ENCODE measurements at places on chromosomes 7 and 10.

DNA sequence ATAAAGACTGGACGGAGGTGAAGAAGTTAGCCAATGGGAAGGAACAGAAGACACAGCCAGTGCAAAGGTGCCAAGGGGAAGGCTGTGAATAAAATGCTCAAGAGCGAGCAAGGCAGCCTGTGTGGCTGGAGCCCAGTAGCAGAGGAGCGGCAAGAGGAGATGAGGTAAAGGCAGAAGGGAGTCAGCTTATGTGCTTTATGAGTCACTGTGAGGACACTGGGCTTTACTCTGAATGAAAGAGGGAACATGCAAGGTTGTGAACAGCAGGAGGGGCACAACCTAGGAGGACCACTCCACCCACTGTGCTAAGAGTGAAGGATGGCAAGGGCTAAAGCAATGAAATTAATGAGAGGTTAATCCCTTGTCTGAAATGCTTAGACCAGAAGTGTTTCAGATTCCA is 129.0 kb upstream of the ODAD2 start:
- DNase-seq: no peak

GRCh38 chr7:151565541-151565940 is 45.8 kb upstream of the RHEB start:
- DNase-seq: no peak

DNA sequence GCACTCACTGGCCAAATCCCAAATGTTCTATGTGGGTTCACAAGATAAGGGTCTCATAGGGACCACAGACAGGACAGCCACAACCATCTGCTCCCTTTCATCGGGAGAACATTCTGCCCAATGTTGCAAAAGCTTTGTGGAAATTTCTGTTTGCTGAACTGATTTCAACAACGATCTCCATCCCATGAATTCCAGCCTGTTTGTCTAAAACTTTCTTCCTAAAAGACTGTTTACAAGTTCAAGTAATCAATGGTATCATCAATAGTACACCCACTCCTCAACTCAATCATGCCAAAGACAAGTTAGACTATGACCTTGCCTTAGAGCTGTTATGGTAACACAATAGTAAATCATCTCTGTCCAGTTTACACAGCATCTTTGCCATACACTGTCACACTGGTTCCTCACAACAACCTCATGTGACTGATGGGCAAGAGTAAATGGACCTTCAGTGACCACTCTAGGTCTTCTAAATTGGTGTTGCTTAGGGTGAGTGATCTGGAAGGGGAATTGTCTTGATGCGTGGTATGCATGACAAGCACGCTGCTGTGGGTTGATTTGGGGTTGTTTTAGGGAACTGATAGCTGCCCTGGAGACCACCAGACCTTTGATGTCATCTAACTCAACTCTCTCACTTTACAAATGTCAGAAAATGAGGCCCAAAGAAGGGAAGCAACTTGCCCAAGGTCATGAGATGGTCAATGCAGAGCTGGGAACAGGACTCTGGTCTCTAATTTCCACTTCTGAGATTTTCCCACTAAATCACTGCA is 95.1 kb downstream of the PPP1R3C start:
- no peak for DNase-seq

DNA sequence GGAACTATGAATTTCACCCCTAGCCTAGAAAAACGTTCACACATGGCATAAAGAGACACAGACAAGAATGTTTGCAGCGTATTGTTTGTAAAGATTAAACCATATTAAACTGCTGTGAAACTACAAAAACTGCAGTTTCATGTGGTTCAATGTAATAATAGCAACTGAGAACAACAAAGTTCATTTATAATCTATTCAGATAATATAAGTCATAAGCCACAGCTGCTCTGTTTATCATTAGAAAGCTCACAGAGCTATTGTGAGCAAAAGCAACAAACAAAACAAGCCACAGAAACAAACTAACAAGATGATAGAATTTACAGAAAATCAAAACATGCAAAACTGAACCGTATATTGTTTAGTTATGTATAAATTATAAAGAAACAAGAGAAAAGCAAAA is 113.5 kb downstream of the AHR start:
- DNase-seq: no peak

GRCh38 chr10:24552346-24553016 is 171.2 kb downstream of the ARHGAP21 start:
- DNase-seq: no peak

- DNase-seq: no peak
These were observed 26.6 kb downstream of the INPP5A start for GRCh38 chr10:132564249-132564605.

- no peak for DNase-seq
These were observed 107.4 kb downstream of the SLIT1 start for GRCh38 chr10:97078261-97078937.

- DNase-seq: no peak
These were observed 22.9 kb downstream of the ZNF775 start for GRCh38 chr7:150401861-150402631.

- no peak for DNase-seq
These were observed 10.1 kb downstream of the NCOA4 start for GRCh38 chr10:46020344-46020657.

- no peak for DNase-seq
These were observed 62.0 kb upstream of the CAMK2B start for GRCh38 chr7:44387389-44387788.

DNA sequence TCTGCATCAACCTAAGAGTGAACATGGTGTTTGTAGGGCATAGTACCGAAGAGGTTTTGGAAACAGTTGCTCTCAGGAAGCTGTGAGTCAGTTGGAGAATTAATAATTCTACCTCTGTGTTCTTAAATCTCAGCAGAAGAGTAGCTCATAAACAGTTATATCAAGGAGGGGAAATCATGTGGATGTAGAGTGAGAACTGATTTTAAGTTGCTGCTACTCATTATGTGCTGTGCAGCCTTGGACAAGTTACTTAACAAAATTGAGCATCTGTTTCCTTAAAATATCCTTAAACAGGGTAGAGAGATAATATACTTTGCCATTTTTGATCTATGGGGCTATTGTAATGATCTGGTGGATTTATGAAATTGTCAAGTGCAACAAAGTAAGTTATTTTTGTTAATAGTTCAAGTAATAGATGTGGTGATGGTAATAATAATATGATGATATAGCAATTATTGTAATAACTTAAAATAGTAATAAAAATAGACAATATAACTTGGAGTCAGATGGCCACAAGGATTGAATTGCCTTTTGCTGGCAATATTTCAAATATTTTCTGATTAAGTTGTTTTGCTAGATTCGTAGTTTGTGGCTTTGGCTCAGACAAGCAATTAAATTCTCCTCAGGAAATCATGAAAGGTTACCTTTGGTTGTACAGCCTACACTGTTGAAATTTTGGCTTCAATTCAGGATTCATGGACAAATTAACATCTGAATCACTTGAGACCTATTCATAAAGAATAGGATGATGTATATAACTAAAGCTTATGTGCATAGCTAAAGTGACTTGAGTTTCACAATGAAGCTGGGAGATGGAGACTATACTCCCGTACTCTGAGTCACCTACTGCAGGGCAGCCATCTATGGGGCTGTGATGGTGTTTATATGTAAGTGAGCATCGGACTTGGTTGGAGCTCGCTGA is 228.5 kb downstream of the CDK14 start:
- DNase-seq: no peak

DNA sequence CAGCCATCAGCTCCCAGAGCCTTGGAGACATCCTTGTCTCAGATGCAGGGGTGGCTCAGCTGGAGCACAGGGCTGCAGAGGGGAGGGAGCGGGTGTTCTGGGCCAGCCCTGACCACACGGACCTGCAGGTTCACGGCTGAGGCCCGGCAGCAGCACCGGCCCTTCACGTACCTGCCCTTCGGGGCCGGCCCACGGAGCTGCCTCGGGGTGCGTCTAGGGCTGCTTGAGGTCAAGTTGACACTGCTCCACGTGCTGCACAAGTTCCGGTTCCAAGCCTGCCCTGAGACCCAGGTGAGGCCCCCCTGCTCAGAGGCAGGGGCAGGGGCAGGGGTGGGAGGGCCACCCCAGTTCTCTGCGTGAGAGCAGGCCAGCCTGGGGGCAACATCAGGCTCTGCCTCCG is 45.2 kb downstream of the PARP12 start:
- no peak for DNase-seq

DNA sequence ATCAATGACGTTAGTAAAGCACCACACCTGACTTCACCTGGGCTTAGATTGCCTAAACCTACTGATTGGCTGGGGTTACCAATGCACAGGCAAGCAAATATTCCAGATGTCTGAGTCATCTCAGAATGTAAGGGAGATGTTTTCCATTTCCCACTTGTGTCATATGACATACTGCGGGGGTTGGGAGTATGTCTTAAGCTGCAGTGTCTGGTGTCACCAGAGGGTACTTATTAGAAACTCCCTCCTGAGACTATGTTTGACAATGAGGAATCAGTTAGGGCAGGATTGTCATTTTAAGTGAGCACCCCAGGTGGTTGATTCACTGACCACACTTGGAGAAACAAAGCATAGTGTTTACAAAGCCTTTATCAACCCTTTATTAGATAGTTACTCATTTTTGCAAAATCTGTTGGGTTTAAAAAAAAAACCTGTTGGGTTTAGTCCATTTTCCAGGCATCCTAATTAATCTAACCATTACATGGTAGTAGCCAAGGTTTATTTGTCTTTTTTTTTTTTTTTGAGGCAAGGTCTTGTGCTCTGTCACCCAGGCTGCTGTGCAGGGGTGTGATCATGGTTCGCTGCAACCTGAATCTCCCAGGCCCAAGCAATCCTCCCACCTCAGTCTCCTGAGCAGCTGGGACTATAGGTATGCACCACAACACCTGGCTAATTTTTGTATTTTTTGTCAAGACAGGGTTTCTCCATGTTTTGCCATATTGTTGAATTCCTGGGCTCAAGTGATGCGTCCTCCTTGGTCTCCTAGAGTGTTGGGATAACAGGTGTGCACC is 72.5 kb downstream of the CDK6 start:
- no peak for DNase-seq

DNA sequence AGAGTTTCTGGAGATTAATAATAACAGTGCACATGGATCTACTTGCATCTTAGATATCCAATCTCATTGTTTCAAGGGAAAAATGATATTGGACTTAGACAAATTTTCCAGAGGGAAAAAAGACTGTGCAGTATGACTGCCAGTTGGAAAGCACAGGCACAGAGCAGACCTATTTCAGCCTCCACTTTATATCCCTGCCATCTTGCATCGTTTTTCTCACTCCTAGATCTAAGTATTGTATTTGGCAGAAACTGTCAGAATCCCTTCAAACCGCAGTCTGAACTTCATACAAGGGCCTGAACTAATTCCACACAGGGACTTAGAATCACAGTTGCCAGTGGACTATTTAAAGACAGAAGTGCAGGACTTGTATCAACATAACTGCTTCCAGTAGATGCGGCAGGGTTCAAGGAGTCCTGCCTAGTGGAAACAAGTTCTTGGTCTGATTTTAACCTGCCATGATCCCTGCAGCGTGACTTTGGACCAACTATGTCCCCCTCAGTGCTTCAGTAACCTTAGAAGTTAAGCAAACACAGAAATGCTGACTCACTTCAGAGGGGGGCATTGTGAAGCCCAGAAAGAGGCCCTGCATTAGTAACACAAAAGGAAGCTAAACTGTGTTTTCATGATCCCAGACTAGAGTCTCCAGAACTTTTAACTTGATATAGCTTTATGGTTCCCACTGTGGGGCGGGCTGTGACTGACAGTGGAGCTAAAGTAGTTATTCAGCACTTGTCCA is 95.7 kb upstream of the PALS2 start:
- no peak for DNase-seq

Measured in cortex of kidney (tissue), 1 donor.